ENCODE measurements at places on chromosomes 2 and 18. TPM values are rescaled to one million over a fixed set of nuclear protein-coding genes. Genes with fewer than 3 reads are reported as not detected.

Gene MEIS1
- 4.7 TPM for total RNA-seq

Gene DSC2
- 19.4 TPM for total RNA-seq

Gene NABP1
- total RNA-seq, result 24.0 TPM

Gene SKA1
- 11.4 TPM for total RNA-seq

Gene ANKRD44
- 0.49 TPM for total RNA-seq

Measured in hair follicular keratinocyte (primary cell).